ENCODE measurements at places on chromosomes 6 and 20.
A peak's percentile ranks its signal among the peaks of the same experiment; 100 is the strongest.

DNA sequence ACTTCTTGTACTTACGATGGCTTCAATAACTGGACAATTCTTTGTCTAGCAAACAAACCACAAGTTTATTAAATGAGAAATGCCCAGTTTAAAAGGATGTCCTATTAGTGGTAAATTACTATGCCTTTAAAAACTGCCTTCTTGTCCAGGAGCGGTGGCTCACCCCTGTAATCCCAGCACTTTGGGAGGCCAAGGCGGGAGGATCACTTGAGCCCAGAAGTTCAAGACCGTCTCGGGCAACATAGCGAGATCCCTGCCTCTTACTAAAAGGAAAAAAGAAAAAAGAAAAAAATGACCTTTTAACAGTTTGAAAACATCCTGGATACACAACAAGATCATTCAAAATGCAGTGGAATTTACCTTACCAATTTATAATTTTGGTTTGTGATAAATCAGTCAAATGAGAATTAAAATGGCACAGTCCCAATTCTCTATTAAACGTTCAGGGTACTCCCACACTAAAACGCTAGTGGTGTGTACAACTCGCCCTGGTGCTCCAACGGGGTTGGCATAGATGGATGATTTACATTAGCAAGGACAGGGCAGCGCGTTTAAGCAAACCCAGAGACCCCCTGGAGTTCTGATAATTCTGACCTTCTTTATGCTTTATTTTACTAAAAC, 2.3 kb downstream of the ZBTB2 start:
- no peak for DNase-seq

GRCh38 chr6:2962004-2962403, 9.4 kb downstream of the SERPINB6 start:
- DNase-seq, result no peak

GRCh38 chr6:121442576-121442975, 7.1 kb downstream of the GJA1 start:
- DNase-seq, result no peak

DNA sequence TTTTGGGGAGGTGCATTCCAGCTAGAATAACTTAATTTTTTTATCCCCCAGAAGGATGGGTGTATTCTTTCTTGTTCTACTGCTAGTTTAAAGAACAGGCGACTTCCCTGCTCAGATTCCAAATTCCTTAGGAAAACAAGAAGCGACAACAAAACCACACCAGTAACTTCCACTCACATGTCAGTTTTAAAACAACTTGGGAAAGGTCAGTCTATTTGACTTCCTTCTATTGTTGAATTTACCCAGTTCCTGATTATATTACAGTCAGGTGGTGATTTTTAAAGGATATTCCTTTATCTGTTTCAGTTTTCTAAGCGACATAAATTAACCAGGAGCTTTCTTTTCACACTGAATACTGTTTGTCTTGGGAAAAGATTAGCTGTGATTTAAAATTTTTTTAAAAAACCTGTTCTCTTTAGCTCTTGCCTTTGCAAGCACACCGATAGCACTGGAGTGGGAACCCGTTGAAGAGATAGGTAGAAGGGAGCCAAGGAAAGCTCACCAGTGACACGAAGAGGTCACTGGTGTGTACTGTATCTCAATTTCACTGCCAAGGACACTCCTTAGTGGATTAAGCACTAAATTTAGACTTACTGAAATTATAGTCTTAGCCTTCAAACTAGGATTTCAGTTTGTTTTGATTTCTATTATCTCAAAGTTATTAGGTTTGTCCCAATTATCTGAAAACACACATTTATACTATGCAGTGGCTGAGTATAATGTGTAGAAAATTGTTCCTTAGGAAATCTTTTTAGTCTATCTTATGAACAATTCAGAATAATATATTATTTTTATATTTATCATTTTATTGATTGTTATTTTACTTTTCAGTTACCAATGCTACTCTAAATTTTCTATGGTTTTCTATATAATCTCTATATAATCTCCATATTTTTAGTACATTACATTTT, 22.3 kb downstream of the MARCKS start:
- DNase-seq, result no peak

DNA sequence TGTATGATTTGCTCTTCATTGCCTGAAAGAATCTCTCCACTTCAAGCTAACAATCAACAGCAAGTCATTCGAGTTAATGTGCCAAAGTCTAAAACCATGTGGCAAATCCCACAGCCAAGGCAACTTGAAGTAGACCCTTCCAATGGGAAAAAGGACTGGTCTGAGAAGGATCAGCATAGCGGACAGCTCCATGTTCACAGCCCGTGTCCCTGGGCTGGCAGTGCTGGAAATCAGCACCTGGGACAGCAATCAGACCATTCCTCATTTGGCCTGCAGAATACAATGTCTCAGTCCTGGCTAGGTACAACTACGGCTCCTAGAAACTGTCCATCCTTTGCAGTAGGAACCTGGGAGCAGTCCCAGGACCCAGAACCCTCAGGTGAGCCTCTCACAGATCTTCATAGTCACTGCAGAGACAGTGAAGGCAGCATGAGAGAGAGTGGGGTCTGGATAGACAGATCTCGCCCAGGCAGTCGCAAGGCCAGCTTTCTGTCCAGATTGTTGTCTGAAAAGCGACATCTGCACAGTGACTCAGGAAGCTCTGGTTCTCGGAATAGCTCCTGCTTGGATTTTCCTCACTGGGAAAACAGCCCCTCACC, 1.1 kb downstream of the GJA10 start:
- no peak for DNase-seq

DNA sequence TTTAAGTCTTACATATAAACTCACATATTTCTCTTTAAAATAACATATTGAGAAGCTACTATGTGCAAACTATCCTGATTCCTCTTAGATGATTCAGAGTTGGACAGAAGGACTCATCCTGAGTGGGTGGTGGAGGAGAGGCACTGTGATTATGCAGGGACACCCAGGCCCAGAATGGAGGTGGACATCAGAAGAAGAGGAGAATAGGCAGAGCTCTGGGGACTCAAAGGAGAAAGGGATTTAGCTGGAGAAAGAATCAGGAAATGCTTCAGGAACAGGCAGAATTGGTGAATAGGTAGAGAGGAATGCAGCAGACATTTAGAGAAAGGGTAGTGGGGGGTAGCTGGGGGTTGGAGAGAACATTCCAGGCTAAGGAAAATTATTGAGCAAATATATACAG, 17.4 kb downstream of the RCAN2 start:
- no peak for DNase-seq

GRCh38 chr6:157486572-157486971, 105.6 kb downstream of the ZDHHC14 start:
- no peak for DNase-seq

- DNase-seq, result no peak
These were observed 54.7 kb downstream of the CDC5L start for GRCh38 chr6:44442236-44442635.

DNA sequence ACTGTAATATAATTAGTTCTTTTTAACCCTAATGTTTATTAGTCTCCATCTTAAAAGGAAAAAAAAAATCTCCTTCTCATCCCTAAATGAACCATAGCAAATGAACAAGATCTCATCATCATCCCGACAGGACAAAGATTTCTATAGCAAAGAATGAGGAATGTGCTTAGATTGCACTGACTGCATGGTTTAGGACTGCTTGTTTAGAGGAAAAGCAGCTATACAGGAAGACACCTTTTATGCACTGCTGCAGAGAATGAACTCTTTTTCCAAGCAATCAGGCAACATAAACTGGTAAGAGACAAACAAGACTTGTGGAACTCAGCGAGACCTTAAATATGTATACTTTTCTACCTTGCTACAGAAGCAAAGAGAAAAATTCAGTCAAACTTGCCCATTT, 26.8 kb downstream of the CSNK2A1 start:
- no peak for DNase-seq

GRCh38 chr20:54550776-54551396, 75.5 kb downstream of the DOK5 start:
- DNase-seq, result no peak

GRCh38 chr6:21158149-21158548, 435.4 kb upstream of the SOX4 start:
- DNase-seq, result no peak

DNA sequence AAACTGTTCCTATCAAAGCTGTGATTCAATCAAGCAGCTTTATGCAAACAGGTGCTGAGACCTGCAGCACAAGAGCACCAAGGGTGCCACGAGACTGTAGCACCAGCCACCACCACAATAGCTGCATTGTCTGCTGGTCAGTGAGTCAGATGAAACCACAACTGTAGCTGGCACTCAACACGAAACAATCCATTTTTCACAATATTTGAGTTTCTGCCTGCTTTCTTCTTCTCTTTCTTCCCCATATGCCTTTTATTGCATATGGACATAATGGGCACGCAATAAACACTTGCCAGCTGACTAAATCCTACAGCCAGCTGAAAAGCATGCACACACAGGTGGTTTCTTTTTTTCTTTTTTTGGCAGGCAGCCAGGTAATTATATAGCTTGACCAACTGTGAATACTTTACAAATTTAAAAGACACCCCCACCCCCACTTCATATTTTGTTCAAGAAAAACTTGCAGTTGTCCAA, 16.6 kb downstream of the SLC2A12 start:
- peak; percentile 0 for DNase-seq

Measured in stimulated activated CD4-positive, alpha-beta T cell treated with anti-CD3 and anti-CD28 coated beads, TNF-alpha, amount 100 ng/mL, for 48 hours (primary cell).